ENCODE measurements at places on chromosomes 1 and 21. TPM values are rescaled to one million over a fixed set of nuclear protein-coding genes. Genes with fewer than 3 reads are reported as not detected.

Gene KCNH1
- total RNA-seq = not detected

Gene NTMT2
- not detected for total RNA-seq

Gene CNIH4
- total RNA-seq = 110 TPM

Gene ATP1A4
- not detected for total RNA-seq

Gene CYP4Z1
- total RNA-seq = 0.07 TPM

Gene CNR2
- not detected for total RNA-seq
